ENCODE measurements at places on chromosomes 3 and 15. TPM values are rescaled to one million over a fixed set of nuclear protein-coding genes. Genes with fewer than 3 reads are reported as not detected.

DNA sequence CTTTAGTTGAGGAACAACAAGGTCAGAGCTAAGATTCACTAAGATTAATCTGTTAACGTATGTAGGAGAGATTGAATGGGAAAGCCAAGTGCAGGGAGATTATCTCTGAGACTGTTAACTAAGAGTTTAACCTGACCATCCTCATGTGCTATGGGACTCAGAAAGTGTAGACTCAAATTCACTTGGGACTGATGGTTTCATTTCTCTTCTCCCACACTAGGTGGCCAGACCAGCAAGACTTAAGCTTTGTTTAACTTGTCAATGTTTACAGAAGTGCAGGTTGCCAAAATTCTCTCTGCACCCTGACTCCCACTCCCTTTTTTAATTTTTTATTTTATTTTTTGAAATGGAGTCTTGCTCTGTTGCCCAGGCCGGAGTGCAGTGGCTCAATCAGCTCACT, 6.3 kb upstream of the HEXA start:
- DNase-seq: no peak

GRCh38 chr3:23202921-23203707, at the start of gene UBE2E2:
Gene UBE2E2 (plus strand): TSS chr3:23203327.
- DNase-seq: peak; percentile 62

DNA sequence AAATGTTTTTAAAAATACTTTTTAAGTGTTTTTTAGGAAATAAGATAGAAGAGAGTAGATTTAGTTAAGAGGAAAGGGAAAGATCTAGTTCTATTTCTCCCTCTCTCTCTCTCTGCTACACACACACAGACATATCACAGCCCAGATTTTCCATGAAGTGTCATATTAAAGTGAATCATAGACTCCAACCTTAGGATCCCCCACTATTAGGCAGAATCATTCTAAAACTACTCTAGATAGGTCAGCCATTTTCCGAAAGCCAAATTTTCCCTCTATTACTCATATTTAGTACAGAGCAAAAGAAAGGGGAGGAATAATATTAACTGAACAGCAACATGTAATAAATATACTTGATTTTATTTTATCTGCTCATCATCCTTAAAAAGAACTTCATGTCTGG, 45.1 kb upstream of the RSL24D1 start:
- DNase-seq: peak; percentile 75

MINAR1 gene
- total RNA-seq: 0.33 TPM

GADL1 gene
- total RNA-seq: 2.6 TPM

DNA sequence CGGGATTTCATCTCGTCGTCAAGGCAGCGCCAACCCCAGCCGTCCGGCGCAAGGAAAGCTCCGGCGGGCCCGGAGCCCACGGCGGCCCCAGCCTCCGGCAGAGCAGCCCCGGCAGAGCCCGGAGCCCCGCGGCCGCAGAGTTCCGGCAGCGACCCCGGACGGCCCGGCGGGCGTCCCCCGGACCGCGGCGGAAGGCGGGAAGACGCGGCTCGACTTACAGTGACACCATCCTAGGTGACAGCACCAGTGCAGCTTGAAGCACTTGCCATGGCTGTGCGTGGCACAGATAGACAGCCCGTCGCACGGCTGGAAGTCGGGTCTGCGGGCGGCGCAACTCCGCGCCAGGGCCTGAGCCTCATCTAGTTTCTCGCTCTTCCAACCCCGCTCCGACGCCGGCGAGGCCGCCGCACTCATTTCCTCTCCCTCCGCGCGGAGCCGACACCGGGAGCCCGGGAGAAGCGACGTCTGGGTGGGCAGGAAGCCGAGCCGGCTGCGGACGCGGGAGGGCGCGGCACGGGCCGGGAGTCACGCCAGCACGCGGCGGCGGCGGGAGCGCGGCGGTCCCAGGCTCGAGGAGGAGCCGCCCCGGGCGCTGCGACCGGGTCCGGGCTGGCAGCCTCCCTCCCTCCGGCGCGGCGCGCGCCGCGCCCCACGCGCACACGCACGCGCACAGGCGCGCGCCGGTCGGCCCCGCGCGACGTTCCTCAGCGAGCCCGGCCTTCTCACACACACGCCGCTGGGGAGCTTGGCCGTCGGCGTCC, at the start of gene C3orf70:
Gene C3orf70, minus strand, starts transcription at position 651 of the 761 bp plus-strand sequence. Its CDS starts 237 bp downstream, at position 414.
- peak; percentile 65 for DNase-seq

DNA sequence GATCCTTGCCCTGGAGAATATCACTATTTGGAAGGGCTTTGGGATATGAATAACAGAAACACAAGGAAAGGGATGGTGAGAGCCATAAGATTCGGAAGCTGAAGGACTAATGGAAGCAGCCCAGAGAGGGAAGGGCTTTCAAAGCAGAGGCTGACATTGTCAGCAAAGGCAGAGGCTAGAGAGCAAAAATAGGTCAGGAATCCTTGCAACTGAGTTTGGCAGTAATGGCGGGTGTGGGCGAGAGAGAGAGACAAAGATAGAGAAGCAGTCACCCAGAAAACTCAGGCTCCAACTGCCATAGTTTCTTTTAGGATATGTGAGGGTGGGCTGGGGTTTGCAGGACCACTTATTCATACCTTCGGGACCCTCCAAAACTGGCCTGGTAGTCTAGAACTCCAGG, 248.6 kb downstream of the OPA1 start:
- no peak for DNase-seq

- peak; percentile 73 for DNase-seq
Observed at GRCh38 chr15:60605879-60606307, 127.0 kb upstream of the ICE2 start.

GRCh38 chr15:71435552-71435951, 320.3 kb downstream of the THSD4 start:
- no peak for DNase-seq

DNA sequence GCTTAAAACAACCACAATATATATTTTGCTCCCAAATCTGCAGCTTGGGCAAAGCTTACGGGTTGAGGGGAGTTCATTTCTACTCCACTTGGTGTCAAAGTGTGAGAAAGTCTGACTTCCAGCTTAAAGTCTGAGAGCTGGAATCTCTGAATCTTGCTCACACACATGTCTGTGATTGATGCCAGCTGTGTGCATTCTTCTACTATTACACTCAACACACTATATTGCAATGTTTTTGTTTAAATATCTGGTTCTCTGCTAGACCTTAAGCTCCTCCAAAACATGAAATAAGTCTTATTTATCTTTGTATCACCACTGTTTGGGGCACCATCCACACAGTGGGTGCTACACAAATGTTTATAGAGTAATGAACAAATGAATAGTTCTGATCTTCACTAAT, 36.7 kb upstream of the SECISBP2L start:
- peak; percentile 68 for DNase-seq

INSYN1 gene
- 1.3 TPM for total RNA-seq

GRCh38 chr3:43399034-43399433, 112.7 kb downstream of the SNRK start:
- DNase-seq: no peak

DNA sequence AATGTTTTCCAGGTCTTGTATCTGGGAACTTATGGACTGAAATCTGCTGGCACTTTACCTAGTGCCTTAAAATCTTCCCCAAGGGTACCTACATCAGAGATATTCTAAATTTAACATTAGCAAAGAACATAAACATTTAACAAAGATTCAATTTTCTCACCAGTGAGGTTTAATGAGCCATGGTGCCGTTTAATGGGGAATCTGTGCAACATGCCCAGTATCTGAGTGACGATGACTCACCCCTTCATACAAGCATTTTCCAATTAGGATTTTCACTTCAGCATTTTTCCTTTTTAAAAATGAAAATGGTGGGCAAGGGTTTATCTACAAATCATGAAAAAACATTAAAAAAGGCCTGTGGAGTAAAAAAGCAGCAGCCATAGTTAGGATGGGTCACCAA, 189.4 kb downstream of the SLC9A9 start:
- DNase-seq: peak; percentile 69

DNA sequence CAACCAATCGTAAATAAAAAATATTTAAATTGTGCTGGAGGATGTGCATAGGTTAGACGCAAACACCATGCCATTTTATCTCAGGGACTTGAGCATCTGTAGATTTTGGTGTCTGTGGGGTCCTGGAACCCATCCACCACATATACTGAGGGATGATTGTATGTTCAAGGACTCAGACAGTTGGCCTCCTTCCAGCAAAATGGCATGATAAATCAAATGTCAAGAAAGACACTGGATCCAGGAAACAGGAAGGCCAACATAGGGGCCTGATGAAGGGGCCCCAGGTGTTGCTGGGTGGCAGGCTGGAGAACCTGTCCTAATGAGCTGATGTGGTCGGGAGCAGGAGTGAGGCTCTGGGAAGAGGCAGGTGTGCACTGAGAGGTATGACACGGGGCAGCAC, 289.5 kb downstream of the GABRG3 start:
- DNase-seq: no peak

CACNA2D3 gene
- 0.77 TPM for total RNA-seq

GRCh38 chr3:49718858-49719213, 648 bp downstream of the AMIGO3 start:
- no peak for DNase-seq

DNA sequence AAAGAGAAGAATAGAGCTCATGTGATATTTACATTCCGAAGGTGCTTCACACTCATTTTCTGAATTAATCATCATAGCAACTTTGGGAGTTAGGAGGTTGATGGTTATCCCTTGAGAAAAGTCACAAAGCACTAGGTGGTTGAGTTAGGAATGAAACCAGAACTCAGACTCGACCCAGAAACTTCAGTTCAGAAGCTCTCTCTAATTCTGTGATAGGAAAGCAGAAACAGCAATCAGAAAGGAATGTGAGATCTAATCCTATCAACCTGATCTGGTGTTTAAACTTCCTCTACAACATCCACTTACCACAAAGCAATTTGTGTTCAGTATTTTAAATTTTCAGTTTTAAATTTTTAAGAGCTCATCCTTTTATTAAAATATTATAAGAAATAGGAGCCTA, 211.2 kb downstream of the CNTN3 start:
- DNase-seq: no peak

DNA sequence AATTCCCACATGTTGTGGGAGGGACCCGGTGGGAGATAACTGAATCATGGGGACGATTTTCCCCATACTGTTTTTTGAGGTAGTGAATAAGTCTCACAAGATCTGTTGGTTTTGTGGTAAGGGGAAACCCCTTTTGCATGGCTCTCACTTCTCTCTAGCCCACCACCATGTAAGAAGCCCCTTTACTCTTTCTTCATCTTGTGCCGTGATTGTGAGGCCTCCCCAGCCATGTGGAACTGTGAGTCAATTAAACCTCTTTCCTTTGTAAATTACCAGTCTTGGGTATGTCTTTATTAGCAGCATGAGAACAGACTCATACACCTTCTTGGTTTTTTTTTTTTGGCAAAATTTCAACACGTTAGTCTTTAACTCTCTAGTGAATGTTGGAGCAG, 18.1 kb downstream of the ARL8B start:
- no peak for DNase-seq

DNA sequence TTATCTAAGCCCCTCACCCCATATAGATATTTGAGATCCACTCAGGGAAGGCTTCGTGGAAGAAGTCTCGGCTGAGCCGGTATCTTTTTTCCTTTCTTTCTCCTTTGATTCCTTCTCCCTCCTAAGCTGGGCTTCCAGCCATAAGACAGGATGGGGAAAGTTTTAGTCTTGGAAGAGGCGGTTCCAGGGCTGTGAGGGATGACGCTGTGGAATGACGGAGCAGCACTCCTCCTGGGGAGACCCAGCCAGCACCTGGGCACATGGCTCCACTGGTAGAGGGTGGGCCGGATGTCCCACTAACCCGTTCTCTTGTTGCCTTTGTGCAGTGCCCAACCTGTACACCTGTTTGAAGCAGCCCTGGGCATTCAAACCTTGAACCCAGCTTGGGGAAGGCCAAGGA, 43.2 kb upstream of the FAM107A start:
- DNase-seq: no peak

GRCh38 chr3:153958635-153959595, 162.3 kb upstream of the ARHGEF26 start:
- peak; percentile 51 for DNase-seq

DNA sequence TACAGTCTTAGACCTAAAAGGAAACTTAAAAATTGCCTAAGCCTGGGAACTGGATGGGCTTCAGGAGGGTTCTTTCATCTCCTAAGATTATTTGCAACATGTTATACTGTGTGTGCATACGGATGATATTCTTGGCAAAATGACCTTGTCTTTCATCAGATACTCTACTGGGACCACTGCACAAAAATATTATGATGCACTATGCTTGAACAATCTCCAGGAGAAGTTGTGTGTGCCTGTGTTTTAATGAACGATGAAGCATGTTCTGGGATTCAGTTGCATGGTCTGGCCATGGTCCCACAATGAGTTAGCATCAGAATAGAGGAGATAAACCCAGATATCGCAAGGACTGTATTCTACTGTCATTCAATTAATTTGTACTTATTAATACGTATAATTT, 68.7 kb downstream of the GAP43 start:
- no peak for DNase-seq

DNA sequence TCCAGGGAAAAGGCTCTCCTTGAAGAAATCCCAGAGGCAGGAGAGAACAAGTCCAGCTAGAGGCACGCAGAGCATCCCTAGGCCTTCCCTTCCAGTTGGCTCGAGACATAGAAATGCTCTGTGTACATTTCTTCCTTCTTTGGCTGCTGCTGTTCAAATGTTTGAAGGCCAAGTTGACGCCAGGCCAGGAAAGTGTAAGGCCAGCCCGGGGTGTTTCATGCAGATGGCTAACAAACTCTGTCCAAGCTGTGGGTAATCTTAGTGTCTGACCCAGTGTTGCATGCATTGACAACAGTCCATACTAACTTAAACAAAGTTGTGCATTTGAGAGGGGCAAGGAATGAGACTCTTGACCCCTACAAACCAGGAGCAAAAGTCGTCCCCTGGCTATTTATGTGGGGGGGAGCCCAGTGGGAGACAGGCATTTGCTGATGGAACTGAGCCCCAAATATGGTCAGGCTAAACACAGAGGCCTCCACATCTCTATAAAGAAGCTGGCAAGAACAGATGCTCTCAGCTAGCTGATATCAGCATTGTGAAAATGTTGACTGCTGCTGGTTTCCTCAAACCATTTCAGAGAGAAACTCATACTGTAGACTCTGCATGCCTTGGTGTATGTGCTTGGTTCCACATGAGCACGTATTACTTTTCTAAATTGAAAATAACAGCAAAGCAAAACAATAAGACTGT, 139.5 kb downstream of the ADAMTS9 start:
- peak; percentile 51 for DNase-seq

- no peak for DNase-seq
Observed at GRCh38 chr3:43752905-43753304, 62.2 kb downstream of the ABHD5 start.

GRCh38 chr3:127133971-127134370, 59.0 kb upstream of the PRR23E start:
- no peak for DNase-seq

DNA sequence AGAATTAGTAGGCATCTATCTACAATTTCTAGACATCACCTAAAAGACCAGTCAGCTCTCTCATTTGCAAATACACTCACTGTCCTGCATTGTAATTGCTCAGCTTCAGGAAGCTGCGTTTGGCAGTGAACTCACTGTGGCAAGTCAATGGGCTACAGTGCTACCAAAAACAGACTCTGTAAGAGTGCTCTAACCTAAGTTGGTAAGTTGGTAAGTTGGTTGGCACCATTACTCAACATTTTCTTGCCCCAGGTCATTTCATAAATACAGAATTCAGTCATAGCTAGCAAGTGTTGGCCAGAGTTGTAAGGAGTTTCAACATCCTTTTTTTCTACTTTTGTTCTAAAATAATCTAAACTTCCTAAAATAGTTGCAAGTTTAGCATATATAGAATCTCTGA, 466.3 kb downstream of the NAALADL2 start:
- DNase-seq: no peak

Data from fibroblast of lung (primary cell).